Stimulated activated CD8-positive, alpha-beta memory T cell treated with anti-CD3 and anti-CD28 coated beads, Interleukin-4, amount 100 ng/mL, for 48 hours (primary cell): ENCODE measurements at places on chromosomes 1 and 21.
A peak's percentile ranks its signal among the peaks of the same experiment; 100 is the strongest.

- DNase-seq, result no peak
Measured at GRCh38 chr1:4447778-4448420, 206.5 kb upstream of the AJAP1 start.

GRCh38 chr1:239976130-239976968 lies 115.3 kb upstream of the FMN2 start:
- DNase-seq, result peak; percentile 66

GRCh38 chr21:34807146-34807880 lies 138.5 kb downstream of the CLIC6 start:
- peak; percentile 76 for DNase-seq

DNA sequence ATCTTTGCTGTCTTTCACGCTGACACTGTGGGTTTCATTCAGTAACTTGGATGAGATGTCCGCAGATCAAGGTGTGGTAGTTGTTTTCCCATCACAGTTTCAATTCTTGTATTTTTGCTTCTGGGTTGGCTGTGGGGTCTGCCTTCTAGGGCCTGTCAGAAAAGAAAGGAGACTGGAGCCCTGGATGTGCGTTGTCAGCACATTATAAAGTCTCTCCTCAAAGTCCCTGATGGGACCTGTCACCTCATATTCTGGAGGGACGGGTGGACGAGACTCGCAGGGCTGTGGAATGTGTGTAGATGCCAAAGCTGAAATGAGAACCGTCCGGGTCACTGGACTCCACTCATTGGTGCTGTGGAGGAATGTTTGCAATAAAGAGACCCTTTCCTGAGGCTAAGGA lies 11.3 kb downstream of the IGSF5 start:
- no peak for DNase-seq

GRCh38 chr1:11501906-11502485 lies 23.0 kb downstream of the DISP3 start:
- no peak for DNase-seq
